CD4-positive, alpha-beta T cell treated with Interferon gamma for 1 hour (primary cell): ENCODE measurements at places on chromosomes 12 and 14.

GRCh38 chr14:82354126-82354525 lies 820.5 kb upstream of the SEL1L start:
- DNase-seq = no peak

GRCh38 chr12:108886873-108887629 lies 7.2 kb downstream of the DAO start:
- DNase-seq = no peak

DNA sequence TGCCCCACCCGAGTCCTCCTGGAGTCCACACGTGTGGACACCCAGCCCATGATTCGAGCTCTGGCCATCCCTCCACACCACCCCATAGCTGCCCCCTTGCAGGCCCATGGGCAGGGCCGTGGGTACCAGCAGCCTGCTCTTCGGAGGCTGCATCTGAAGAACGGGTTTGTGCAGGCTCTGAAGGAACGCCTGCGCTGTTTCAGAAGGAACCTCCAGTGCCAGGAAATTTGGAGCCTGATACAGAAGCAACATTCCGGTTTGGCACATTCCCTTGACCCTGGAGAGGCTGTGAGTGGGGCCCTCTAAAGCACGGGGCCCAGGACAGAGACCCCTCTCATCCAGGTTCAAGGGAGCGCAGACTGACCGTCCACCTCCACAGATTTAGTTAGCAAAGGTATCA lies 57.0 kb downstream of the ZNF664 start:
- no peak for DNase-seq

GRCh38 chr14:101900253-101900652 lies 64.1 kb upstream of the DYNC1H1 start:
- DNase-seq = no peak

GRCh38 chr12:47032644-47033043 lies 46.8 kb upstream of the PCED1B start:
- peak; percentile 1 for DNase-seq

GRCh38 chr12:115004470-115005146 lies 320.6 kb upstream of the TBX3 start:
- DNase-seq = no peak

GRCh38 chr14:85501751-85502150 lies 28.2 kb upstream of the FLRT2 start:
- no peak for DNase-seq

GRCh38 chr12:93944201-93944600 lies 204.2 kb upstream of the PLXNC1 start:
- DNase-seq = no peak

- no peak for DNase-seq
Measured at GRCh38 chr14:55949708-55950107, 168.5 kb upstream of the PELI2 start.

DNA sequence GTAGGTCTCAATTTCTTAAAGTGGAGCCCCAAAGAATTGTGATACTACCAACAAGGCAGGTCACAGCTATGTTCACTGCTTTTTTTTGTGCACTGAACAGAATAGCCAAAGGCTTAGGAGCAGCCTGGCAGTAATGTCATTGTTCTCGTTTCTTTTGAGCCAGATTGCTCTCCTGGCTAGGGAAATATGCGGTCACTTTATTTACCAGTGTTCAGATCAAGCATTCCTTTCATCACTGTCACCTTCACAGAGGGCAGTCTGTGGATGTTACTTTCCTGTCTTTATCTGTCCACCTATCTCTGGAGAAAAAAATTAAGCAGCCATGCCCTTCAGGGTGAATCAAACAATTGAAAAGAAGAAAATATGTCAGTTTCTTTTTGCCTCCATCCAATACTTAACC lies 159.6 kb downstream of the BTG1 start:
- DNase-seq = no peak

- no peak for DNase-seq
Measured at GRCh38 chr12:89417246-89417977, 65.1 kb upstream of the DUSP6 start.

GRCh38 chr14:55585854-55586253 lies 5.8 kb downstream of the KTN1 start:
- no peak for DNase-seq

DNA sequence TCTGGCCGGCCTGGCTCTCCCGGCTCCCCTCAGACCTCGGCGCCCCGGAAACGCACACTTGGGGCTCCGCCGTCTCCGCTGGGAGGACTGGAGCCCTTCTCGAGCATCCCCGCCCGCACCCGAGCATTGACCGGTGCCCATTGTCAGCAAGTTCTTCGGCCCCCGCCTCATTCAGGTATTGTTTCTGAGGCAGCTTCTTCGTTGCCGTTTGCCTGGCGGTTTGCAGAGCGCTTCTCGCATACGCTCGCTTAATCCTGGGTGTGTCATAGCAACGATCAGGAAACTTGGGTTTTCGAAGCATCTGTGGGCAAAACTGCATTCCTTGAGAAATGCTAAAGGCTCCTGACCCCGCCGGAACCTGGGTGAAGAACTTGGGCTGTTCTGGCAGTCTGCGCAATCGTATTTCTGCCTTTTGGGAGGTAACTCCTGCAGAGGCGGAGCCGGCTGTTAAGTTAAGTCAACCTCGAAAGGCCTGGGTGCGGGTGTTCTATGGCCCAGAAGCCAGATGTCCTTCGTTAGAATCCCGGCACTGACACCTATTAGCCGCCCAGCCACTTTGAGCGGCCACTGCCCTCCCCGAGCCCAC lies 518 bp downstream of the GSKIP start:
- peak; percentile 7 for DNase-seq

GRCh38 chr14:54809767-54810166 lies 92.9 kb downstream of the GCH1 start:
- DNase-seq = no peak

DNA sequence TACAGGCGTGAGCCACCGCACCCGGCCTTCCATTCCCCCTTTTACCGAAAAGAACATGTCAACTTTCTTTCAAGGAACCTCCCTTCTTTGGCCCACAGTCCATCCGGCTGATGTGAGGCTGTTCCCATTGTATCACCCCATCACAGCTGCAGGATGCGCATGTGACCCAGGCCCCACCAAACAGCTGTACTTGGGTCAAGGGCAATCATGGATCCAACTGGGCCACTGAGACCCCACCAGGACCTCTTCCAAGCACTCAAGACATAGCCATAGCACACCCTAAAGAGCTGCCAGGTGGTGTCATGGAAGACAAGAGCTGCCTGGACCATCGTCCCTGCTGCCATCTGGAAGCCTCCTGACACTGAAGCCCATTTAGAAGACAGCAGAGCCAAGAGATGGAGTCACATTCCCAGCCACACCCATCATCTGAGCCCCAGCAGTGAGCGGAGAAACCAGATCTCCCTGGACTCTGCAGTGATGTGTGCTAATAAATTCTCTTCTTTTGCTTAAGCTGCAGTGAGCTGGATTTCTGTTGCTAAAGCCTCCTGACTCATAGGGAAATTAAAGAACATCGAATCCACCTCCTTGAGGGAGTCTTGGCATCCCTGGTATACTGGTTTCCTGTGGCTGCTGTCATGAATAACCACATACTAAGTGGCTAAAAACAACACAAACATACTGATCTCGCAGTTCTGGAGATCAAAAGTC lies 105.6 kb downstream of the KSR2 start:
- DNase-seq = no peak

DNA sequence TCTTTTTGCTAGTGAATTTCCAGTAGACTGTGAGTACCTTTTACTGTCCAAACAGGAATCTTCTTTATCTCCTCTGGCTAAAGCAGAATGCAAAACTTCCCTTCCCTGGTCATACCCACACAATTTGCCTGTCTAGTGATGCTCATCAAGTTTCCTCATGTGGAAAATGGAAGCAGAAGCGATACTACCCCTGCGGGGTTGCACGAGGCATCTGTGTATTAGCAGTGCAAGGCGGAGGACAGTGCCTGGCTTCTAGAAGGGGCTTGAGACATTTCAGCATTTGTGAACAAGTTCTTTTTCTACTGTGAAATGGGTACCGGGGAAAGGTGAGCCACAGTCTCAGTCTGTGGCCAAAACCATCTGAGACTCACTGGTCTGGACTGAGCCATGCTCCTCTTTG lies 340.9 kb downstream of the AACS start:
- DNase-seq = no peak

- no peak for DNase-seq
Measured at GRCh38 chr12:116227811-116228210, 49.7 kb downstream of the MED13L start.

DNA sequence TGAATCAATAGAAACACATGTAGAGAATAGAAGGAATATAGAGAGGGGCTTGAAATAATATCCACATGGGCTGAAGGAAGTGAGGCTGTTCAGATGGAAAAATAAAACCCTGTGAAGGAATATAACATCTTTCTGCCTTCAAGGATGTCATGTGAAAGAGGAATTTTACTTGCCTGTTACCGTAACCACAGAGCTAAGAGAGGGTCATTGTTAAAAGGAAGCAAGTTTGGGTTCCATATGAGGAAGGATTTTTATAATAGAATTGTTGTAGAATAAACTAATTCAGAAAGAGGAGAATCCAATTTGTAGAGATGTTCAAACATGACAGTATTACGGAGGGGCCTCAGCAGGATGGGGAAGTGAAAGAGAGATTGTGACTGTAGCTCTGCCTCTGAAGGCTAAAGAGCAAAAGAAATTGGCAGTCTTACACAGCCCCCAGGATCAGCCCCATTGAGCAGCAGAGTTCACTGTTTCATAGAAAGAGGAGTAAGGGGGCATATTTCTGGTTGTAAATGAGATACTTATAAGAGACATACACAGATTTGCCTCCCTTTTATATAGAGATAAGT lies 41.8 kb upstream of the PTPRR start:
- no peak for DNase-seq

DNA sequence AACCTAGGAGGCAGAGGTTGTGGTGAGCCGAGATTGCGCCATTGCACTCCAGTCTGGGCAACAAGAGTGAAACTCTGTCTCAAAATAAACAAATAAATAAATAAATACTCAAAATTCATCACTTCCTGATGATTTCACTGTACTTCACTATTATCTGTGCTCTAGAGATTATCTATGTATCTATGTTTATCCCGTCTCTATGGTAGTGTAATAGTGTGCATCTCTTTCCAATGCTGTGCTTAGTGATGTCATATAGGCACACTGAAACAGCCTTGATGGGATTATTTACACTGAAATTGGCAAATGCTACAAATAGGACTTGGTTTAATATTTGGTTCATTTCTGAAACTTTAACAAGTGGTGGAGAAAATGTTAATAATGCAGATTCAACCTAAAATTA lies 6.5 kb downstream of the CAPS2 start:
- no peak for DNase-seq

DNA sequence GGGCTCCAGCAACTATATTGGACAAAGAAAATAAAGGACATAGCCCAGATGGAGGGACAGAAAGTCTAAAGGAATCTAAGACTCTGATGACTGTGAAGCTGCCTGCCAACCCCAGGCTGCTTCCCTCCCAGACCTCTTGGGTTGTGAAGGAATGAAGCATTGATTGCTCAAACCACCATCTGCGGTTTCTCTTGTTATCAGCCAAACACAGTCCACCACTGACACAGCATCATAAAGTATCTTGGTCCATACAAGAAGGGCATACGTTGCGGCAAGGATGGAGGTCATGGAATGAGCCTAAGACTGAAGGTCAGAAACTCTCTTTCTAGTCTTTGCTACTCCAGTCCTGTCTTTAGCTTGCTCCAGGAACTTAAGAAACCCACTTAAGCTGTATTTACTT lies 58.5 kb upstream of the PLXNC1 start:
- no peak for DNase-seq

- no peak for DNase-seq
Measured at GRCh38 chr12:17661250-17661649, 428.7 kb downstream of the RERGL start.

DNA sequence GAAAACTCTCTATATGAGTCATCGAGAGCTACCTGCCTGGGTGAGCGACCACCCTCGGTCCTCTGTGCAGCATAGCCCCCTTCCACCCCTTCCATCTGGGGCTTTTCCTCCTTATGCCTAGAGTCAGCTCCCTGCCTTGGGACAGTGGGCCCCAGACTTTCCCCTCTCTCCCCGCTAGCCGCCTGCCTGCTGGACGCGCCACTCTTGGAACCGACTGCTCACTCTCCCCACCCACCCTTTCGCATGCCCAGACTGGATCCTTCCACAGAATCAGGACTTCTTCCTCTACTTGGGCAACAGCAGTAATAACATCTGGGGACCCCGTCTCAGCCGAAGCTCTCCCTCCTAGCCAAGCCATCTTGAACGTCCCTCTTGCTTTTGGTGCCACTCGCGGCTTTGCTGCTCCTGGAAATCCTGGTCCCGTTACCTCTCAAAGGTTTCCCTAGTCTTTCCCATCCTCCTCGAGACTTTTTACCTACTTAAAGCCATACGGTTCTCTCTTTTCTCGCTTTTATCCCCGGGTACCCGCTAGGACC lies 671 bp downstream of the ESYT1 start:
- DNase-seq = no peak
